ENCODE measurements at places on chromosomes 1 and 21. TPM values are rescaled to one million over a fixed set of nuclear protein-coding genes. Genes with fewer than 3 reads are reported as not detected.

GRCh38 chr1:151293093-151293492 lies 11.0 kb downstream of the ZNF687 start:
- DNase-seq = no peak

- no peak for DNase-seq
Measured at GRCh38 chr1:80629304-80629837, 1171.4 kb upstream of the ADGRL2 start.

DNA sequence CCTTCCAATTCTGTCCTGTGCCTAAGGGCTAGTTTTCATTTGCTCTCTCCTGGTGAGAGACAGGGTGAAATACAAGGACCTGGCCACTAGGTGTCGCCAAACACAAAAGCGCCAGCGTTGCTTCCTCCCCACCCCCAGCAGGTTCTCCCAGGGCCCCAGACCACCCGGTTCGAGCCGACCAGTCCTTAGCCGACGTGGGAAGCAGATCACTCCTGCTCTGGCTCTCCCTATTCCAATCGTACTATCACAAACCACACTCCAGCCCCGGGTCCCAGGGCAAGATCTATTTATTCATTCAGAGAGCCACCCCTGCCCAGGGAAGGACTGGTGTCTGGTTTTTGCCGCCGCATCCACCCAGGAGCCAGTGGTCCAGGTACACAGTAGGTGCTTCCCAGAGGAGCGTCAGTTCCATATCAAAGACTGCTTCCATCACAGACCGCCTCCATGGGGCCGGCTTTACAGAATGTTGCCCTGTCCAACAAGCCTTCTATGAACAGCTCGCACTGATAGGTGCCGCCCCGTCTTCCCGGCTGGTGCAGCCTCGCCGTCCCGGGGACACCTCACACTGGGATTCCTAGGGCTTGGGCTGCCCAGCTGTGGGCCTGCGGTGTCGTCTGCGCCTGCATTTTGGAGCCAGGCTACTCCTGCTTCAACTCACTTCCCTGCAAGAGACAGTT lies 35.0 kb downstream of the CTNNBIP1 start:
- DNase-seq = peak; percentile 60

DNA sequence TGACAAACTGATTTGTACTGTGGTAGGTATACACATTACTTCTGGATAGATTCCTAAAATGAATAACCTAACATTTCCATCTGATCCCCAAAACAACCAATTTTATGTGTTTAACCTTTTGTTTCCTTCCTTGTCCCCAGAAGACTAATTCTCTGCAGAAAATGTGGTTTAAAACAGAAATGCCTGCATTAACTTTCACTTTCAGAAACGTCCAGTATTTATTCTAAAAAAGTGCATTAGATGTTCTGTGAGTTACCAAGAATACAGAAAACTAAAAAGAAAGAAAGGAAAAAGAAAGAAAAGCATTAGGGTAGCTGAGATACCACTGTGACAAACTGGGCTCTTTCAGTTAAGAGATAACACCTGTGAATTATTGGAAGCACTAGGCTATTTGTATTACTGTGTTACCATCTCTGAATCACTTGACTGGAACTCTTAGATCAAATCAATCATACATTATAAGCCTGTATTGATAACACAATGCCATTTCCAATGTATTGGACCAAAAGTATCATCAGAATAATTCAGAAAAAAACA lies 177.7 kb downstream of the NCAM2 start:
- DNase-seq = no peak

The KRTAP10-7 gene
- not detected for total RNA-seq

GRCh38 chr1:223358826-223359225 lies 5.2 kb downstream of the SUSD4 start:
- DNase-seq = no peak

GRCh38 chr21:44999972-45000636 lies 60.3 kb downstream of the SLX9 start:
- no peak for DNase-seq

DNA sequence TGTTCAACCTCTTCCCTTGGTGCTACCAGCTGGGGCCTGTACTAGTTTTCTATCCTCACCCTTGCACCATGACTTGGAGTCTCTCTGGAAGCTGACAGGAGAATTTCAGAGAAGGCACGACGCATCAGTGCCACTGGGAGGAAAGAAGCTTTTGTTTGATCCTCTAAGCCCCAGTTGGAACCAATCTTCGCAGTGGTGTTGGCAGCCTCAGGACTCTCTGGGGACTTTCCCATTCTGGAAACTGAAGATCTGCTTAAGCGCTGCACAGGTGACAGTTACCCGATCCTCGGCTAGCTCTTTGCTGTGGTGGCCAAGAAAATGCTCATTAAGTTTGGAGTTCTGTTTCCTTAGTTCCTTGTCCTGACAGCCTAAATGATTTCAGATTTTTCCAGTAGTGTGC lies 222.3 kb downstream of the RHOU start:
- no peak for DNase-seq

GRCh38 chr1:42689912-42690311 lies 7.7 kb downstream of the YBX1 start:
- no peak for DNase-seq

DNA sequence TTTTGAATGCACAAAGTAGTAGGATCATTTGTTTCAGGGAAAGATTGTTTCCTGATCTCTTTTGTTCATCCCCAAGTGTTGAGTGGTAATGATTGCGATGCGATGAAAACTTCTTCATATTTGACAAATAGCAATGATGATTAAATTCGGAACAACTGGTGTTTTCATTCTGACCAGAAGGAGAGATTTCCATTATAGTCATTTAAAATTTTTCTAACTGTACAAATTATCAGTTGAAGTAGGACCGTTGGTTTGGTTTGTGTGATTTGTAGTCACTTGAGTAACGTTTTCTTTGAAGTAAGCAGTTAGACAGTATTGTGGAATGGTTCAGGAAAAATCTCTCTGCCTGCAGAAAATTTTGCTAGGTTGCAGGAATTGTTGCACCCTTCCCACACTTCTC lies 5.9 kb downstream of the NFYC start:
- DNase-seq = no peak

GRCh38 chr1:223133306-223133823 lies 9.7 kb downstream of the TLR5 start:
- no peak for DNase-seq

DNA sequence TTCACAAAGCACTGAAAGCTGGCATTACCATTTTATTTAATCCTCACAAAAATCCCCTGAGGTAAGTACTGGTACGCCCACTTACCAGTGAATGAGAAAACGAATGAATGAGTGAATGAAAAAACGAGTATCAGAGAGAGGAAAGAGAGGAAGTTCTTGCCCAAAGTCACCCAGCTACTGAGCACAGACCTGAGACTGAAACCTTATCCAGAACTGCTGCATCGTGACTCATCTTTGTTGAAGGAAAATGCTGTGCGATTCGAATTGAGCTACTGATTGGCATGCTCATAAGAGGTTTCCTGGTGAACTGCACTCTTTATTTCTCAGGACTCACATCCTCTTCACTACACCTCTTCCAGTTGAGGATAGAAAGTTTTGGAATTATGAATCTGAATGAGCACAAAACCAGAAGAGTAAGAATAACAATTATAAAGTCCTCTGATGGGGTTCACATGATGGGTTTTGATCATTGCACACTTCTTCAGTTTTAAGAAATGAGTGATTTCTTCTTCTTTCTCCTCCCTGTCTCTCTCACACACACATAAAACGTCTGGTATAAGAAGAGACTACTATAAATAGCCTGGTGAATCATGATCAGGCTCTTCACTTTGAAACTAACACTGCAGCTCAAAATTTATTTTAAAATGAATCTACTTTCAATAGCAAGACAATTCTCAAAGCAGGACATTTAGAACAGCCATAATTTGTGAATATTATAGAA lies 32.1 kb downstream of the IL12RB2 start:
- peak; percentile 47 for DNase-seq

GRCh38 chr1:184966989-184967388 lies 7.3 kb downstream of the NIBAN1 start:
- DNase-seq = no peak

DNA sequence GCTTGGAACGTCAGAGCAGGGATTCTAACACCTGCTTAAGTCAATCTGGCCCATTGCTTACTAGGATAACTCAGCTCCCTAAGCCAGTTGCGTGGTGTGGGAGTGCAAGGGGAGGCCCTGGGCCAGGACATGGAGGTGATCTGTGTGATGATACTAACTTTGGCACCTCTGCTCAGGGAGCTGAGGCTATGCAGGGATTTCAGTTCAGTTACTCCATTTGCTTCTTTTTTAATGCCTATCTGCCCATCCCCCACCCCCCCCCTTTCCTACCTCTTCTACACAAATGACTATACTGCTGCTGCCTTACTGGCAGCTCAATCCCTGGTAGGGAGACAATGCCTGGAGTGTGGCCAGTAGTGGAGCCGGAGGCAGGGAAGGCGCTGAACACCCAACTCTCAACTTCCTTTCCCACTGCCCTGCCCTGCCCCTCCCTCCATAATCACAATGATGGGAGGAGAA lies 19.5 kb downstream of the INKA2 start:
- DNase-seq = no peak

DNA sequence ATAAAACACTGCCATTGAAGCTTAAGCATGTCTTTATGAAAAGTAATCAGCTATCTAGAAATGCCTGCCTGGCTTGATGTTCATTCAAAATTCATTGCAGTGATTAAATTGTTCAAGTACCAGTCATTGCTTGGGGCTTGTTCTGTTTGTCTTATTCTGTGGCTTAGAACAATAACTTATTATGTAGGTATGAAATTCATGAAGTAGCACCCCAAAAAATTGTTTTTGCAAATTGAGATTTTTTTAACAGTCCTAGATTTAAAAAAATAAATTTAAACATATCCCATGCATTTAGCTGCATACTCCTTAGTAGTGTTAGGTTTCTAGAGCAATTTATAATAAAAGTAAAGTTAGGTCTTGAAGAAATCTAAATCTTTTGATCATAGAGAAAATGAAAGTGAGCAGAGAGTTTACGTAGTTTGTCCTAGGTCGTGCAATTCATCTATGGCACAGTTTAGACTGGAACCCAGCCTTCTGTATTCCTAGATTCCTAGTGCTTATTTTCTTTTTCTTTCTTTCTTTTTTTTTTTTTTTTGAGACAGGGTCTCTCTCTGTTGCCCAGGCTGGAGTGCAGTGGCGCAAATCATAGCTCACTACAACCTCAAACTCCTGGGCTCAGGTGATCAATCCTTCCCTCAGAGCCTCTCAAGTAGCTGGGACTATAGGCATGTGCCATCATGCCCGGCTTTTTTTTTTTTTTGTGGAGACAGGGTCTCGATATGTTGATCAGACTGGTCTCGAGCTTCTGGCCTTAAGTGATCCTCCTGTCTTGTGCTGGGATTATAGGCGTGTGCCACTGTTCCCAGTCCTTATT lies 9.3 kb downstream of the MIER1 start:
- DNase-seq = no peak

The GJA5 gene
- total RNA-seq = not detected

GRCh38 chr1:61825393-61825792 lies 83.1 kb downstream of the PATJ start:
- no peak for DNase-seq

GRCh38 chr1:28933277-28933676 lies 18.9 kb downstream of the EPB41 start:
- DNase-seq = no peak

The FAM72C gene
- total RNA-seq = 11.3 TPM

All from activated T-helper 1 cell treated with anti-CD3 and anti-CD28 coated beads, Interleukin-12 subunit alpha, Interleukin-12 subunit beta, Interleukin-2, Interleukin-4 antibody, amounts not matched to agents 30 ng/mL and 10 ng/mL and 1 ng/mL, durations not matched to agents 14 hours and 24 hours and 36 hours (primary cell).